DND-41 (cell line): ENCODE measurements at places on chromosomes 7 and 10.

DNA sequence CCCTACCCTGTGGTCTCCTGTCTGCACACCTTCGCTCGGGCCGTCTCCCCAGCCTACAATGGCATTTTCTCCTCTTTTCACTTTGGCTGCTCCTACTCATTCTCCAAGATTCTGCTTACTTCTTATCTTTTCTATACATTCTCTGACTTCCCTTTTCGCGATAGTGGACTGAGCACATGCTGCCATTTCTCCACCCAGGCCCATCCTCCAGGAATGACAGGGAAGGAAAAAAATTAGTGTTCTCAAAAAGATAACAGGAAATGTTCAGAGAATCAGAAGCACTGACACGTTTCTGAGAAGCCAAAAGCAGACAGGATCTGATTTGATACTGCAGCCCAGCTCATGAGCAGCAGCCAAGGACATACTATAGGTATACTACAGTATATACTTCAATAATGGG, 6.4 kb upstream of the ANXA11 start:
- no peak overlapping the region for H3K27ac ChIP-seq
- H3K4me1 ChIP-seq: no peaks in the 10 kb centered on the region
- no peaks in the 10 kb centered on the region for H3K36me3 ChIP-seq
- peaks cover 7% of the 10 kb centered on the region for H3K27me3 ChIP-seq

- H3K36me3 ChIP-seq: no peaks in the 10 kb centered on the region
- H3K4me1 ChIP-seq: no peaks in the 10 kb centered on the region
- no peak for DNase-seq
- no peak overlapping the region for H3K27ac ChIP-seq
- H3K27me3 ChIP-seq: no peaks in the 10 kb centered on the region
Observed at GRCh38 chr7:17406738-17407137, 108.3 kb downstream of the AHR start.

DNA sequence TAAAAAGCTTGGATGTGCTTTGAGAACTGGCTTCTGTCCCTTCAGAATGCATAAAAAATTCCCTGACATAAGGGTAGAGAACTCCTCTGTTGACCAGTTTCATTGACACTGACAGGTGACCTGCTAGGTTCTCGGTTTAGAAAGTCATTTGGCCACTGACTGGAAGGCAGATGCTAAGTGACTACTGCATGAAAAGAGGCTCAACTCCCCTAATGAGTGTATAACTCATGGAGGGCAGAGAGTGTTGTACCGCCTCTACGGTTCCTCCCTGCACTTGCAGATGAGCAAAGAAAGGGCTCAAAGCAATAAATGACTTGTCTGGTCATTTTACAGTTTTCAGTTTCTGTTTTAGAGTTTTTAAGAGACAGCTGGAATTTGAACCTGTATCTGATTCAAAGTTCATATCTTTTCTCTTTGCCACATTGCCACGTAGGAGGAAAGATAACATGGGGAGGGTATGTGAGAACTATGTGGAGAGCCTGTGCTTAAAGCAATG, 2.9 kb upstream of the FGL2 start:
- H3K4me1 ChIP-seq: peaks cover 33% of the 10 kb centered on the region
- no peak overlapping the region for H3K4me3 ChIP-seq
- H3K27me3 ChIP-seq: no peaks in the 10 kb centered on the region

DNA sequence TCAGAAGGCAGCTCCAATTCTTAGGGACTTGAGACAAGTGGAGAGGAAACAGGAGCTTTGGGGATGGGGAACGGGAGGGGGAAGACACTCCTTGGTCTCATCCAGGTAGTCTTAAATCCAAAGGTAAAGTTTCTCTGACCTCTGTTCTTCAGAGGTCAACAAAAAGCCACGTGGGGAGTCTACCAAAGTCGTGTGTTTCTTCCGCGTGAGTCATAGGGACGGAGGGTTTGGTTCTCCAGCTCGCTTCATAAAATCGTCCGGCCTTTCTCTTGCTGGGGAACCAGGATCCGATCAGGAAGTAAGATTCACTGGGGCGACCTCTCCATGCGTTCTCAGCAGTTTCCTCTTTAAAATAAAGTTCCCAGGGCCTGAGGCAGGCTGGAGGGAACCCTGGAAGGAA, 275.7 kb downstream of the TCERG1L start:
- no peaks in the 10 kb centered on the region for H3K27me3 ChIP-seq
- H3K4me3 ChIP-seq: no peak overlapping the region
- no peaks in the 10 kb centered on the region for H3K36me3 ChIP-seq
- no peaks in the 10 kb centered on the region for H3K4me1 ChIP-seq

DNA sequence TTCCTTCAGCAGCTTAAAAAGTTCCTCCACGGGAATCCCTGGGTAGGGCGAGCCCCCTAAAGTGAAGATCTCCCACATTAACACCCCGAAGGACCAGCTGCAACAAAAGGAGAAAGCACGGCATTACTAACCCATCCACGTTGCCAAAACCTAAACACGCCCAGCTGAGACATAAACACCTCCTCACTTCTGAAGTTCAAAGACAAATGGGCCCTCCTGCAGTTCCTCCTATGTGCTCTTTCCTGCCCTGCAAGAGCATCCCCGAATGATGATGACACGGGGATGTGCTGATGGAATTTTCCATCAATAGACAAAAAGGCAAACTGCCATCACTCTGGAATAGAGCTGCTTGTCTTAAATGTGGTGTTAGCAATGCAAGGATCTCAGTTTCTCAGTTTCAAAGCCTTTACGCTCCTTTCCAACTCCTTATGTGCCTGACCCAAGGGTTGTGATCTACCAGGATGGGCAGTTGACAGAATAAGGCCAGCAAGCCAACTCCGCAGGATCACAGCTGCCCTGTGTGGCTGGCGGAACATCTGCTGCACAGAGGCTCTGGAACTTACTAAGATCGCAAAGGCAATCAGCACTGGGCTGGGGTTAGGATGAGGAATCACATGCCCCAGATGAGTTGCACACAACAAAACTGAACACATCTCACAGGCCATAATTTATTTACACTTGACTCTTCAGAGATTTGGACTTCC, 112.7 kb downstream of the FGFR2 start:
- no peaks in the 10 kb centered on the region for H3K4me1 ChIP-seq
- H3K27me3 ChIP-seq: peaks cover 2% of the 10 kb centered on the region
- no peak overlapping the region for H3K4me3 ChIP-seq
- H3K36me3 ChIP-seq: no peaks in the 10 kb centered on the region
- H3K27ac ChIP-seq: no peak overlapping the region

DNA sequence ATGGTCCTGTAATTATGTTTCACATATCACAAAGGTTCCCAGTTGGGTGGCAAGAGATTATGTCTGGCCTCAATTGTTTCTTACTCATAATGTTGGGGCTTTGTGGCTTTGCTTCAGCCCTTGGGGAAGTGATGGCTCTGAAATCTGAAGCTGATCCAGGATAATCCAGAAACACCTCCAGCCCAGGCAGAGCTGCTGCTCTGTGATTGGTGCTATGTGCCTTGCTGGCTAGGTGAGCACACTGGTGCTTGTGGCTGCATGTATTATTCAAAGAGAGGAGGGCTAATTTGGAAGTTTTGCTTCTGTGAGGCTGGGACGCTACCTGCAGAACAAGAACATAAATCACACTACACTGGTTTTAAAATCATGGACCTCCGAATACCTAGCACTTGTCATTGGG, 346.6 kb upstream of the MGMT start:
- H3K4me3 ChIP-seq: no peak overlapping the region
- DNase-seq: no peak
- no peaks in the 10 kb centered on the region for H3K27me3 ChIP-seq
- H3K36me3 ChIP-seq: no peaks in the 10 kb centered on the region
- H3K27ac ChIP-seq: no peak overlapping the region

GRCh38 chr10:95260909-95261552, 29.8 kb downstream of the PDLIM1 start:
- H3K27ac ChIP-seq: no peak overlapping the region
- DNase-seq: no peak
- H3K4me1 ChIP-seq: no peaks in the 10 kb centered on the region
- H3K4me3 ChIP-seq: no peak overlapping the region
- H3K36me3 ChIP-seq: no peaks in the 10 kb centered on the region
- H3K27me3 ChIP-seq: peaks cover 11% of the 10 kb centered on the region
